B cell (primary cell): ENCODE measurements at places on chromosomes 12 and 14.

GRCh38 chr14:59328454-59328853, 136.7 kb downstream of the GPR135 start:
- H3K4me1 ChIP-seq: no peaks in the 10 kb centered on the region
- no peaks in the 10 kb centered on the region for H3K27me3 ChIP-seq
- peaks cover 20% of the 10 kb centered on the region for H3K36me3 ChIP-seq

DNA sequence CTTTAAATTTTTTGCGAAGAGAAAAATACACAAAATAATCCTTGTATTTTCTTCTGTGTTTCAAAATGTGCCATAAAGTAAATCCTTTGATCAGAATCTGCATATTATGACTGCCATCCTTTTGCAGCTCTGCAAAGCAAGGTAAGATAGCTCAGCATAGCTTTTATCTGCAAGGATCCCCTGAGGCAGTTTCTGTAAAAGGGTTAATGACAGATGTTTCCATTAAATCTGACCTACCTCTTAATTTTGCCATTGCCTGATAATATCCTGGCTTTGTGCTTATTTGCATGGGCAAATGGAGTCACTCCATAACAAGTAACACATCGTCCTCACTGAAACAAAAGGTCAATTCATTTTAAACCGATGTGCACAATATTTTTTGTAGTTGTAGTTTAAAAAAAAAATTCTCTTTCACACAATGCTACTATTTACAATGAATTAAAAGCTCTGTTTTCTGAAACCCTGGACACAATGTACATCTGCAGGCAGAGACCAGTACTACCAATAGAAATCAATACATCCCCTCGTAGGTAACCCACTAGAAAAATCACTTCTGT, 108.5 kb upstream of the SOX5 start:
- no peaks in the 10 kb centered on the region for H3K4me1 ChIP-seq
- DNase-seq: no peak
- no peak overlapping the region for H3K4me3 ChIP-seq

DNA sequence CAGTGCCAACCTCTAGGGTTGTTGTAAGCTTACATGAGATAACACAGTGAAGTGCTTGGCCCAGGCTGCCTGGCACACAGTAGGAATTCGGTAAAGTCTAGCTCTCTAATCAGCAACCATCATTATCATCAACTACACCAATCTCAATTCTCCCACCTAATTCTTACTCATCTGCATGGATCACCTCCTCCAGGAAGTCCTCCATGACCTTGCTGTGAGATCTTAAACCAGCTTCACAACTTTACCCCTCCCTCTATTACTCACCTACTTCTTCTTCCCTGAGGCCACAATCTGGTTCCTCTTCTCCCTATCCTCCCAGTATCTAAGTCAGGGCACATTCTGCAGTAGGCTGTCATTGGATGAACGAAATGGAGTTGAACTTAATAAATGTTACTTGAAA, 67.3 kb downstream of the GSC start:
- H3K4me1 ChIP-seq: no peaks in the 10 kb centered on the region
- no peak overlapping the region for H3K27ac ChIP-seq
- H3K27me3 ChIP-seq: no peaks in the 10 kb centered on the region
- DNase-seq: no peak

- H3K27me3 ChIP-seq: no peaks in the 10 kb centered on the region
- peaks cover 2% of the 10 kb centered on the region for H3K36me3 ChIP-seq
- DNase-seq: no peak
- no peak overlapping the region for H3K27ac ChIP-seq
- H3K4me1 ChIP-seq: peaks cover 29% of the 10 kb centered on the region
These were observed 30.3 kb downstream of the SSH1 start for GRCh38 chr12:108826807-108827721.

DNA sequence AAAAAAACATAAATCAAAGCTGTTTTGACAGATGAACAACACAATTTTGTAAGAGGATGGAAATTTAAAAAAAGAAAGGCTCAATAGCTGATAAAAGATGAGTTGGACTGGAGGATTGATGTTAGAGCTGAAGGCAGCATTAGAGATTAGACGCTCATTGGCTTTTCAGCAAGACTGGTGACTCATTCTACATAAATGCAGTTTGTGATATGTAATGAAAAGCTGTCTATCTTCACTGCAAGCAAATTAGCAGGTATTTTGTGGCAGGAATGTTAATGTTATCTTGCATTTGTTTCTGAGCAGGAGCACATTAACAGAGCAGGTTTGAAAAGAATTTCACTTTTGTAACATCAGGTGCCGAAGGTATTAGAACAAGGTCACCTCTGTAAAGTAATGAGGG, 442.7 kb upstream of the NOVA1 start:
- DNase-seq: no peak
- H3K36me3 ChIP-seq: no peaks in the 10 kb centered on the region
- H3K27ac ChIP-seq: no peak overlapping the region
- H3K27me3 ChIP-seq: no peaks in the 10 kb centered on the region
- H3K4me3 ChIP-seq: no peak overlapping the region

- no peaks in the 10 kb centered on the region for H3K4me1 ChIP-seq
- no peak overlapping the region for H3K4me3 ChIP-seq
- no peaks in the 10 kb centered on the region for H3K36me3 ChIP-seq
- DNase-seq: no peak
- no peaks in the 10 kb centered on the region for H3K27me3 ChIP-seq
- no peak overlapping the region for H3K27ac ChIP-seq
These were observed 99.6 kb upstream of the SOX5 start for GRCh38 chr12:24049101-24049500.

- H3K27me3 ChIP-seq: no peaks in the 10 kb centered on the region
- DNase-seq: no peak
- peaks cover 8% of the 10 kb centered on the region for H3K4me1 ChIP-seq
- H3K4me3 ChIP-seq: no peak overlapping the region
- H3K36me3 ChIP-seq: peaks cover 30% of the 10 kb centered on the region
- no peak overlapping the region for H3K27ac ChIP-seq
These were observed 13.3 kb downstream of the KCTD10 start for GRCh38 chr12:109463756-109464155.

DNA sequence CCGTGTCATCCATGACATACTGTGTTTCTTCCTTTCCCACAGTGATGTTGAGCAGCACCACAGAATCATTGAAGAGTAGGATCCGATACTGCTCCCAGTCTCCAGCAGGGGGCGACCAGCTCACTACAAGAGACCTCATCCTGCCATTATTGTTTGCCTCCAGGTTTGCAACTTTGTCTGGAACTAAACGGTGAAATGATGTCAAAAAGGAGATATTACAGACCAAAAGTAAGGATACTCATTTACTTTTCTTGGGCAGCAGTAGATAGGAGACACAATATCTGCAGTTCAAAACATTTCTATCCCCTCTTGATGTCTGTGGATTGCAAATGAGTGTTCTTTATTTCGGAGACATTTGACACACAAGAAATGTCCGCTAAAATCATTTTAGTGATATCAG, 47.2 kb downstream of the PTPRB start:
- H3K36me3 ChIP-seq: no peaks in the 10 kb centered on the region
- peak; percentile 41 for DNase-seq
- no peak overlapping the region for H3K27ac ChIP-seq
- no peak overlapping the region for H3K4me3 ChIP-seq

GRCh38 chr12:113462998-113463745, 8.5 kb downstream of the LHX5 start:
- DNase-seq: no peak
- peaks cover 67% of the 10 kb centered on the region for H3K27me3 ChIP-seq
- no peak overlapping the region for H3K4me3 ChIP-seq
- no peak overlapping the region for H3K27ac ChIP-seq
- H3K4me1 ChIP-seq: peaks cover 48% of the 10 kb centered on the region

GRCh38 chr14:88380405-88380804, 5.1 kb upstream of the SPATA7 start:
- no peak overlapping the region for H3K27ac ChIP-seq
- H3K4me1 ChIP-seq: peaks cover 4% of the 10 kb centered on the region
- no peaks in the 10 kb centered on the region for H3K36me3 ChIP-seq
- no peak overlapping the region for H3K4me3 ChIP-seq

DNA sequence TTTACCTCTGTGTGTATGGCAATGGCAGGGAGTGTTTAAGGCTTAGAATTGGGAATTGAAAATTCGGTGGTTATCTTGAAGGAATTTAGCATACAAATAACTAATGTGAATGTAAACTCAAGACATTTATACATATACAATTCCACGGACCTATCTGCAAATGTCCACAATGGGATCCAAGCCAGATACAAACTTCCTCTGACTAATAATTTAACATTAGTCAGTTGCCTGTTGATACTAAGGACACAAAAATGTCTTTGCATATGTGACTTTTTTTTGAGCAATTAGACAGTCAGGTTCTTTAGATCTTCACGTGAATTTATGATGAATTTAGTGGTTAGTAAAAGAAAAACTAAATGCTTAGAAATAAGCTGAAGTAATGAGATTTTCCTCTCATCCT, 40.5 kb downstream of the ESR2 start:
- H3K36me3 ChIP-seq: no peaks in the 10 kb centered on the region
- H3K27me3 ChIP-seq: no peaks in the 10 kb centered on the region
- H3K4me3 ChIP-seq: no peak overlapping the region
- H3K27ac ChIP-seq: no peak overlapping the region
- DNase-seq: no peak

DNA sequence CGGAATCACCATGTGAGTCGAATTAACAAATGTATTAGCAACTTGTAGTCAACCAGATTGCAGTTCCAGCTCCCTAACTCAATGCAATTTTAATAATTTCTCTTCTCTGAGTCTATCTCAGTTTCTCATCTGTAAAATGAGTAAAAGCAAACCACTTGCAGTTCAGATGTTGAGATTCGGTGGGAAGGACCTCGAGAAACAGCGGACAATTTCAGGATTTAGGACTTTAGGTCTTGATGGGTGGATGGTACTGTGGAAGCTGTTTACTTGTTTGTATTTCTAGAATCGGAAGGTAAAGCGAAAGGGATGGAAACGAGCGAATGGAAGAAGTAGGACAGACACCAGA, 510 bp upstream of the TTC8 start:
- peaks cover 3% of the 10 kb centered on the region for H3K27me3 ChIP-seq
- peak overlapping the region; percentile 81 for H3K4me3 ChIP-seq
- no peaks in the 10 kb centered on the region for H3K36me3 ChIP-seq
- no peak for DNase-seq
- H3K4me1 ChIP-seq: peaks cover 11% of the 10 kb centered on the region

GRCh38 chr12:140162-140561, 73.6 kb downstream of the IQSEC3 start:
- no peaks in the 10 kb centered on the region for H3K27me3 ChIP-seq
- no peak for DNase-seq
- H3K4me3 ChIP-seq: no peak overlapping the region
- no peak overlapping the region for H3K27ac ChIP-seq
- no peaks in the 10 kb centered on the region for H3K36me3 ChIP-seq

DNA sequence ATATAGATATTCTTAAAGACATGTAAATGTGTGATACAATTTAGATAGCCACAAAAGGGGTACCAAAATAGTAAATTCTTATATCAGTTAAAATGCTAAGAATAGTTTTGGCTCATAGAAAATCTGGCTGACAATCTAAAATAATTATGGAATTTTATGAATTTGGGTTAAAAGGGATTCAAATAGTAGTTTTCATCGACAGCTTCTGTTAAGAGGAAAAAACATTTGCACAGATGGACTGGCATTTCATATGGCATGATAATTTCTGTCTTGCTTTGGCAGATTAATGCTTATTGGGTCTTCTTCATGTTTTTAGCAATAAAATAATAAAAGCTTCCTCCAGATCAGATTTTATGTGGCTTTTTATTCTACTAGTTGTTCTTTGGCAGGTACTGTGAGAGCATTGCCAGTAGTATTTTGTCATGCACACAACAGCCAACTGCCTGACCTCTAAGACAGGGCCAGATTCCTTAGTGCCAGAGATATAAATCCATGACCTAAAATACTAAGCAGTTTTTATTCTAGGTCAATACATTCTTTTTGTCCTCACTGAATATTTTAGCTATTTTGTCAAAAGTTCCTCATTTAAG, 9.1 kb downstream of the ABCD2 start:
- no peaks in the 10 kb centered on the region for H3K27me3 ChIP-seq
- DNase-seq: no peak
- no peaks in the 10 kb centered on the region for H3K4me1 ChIP-seq

DNA sequence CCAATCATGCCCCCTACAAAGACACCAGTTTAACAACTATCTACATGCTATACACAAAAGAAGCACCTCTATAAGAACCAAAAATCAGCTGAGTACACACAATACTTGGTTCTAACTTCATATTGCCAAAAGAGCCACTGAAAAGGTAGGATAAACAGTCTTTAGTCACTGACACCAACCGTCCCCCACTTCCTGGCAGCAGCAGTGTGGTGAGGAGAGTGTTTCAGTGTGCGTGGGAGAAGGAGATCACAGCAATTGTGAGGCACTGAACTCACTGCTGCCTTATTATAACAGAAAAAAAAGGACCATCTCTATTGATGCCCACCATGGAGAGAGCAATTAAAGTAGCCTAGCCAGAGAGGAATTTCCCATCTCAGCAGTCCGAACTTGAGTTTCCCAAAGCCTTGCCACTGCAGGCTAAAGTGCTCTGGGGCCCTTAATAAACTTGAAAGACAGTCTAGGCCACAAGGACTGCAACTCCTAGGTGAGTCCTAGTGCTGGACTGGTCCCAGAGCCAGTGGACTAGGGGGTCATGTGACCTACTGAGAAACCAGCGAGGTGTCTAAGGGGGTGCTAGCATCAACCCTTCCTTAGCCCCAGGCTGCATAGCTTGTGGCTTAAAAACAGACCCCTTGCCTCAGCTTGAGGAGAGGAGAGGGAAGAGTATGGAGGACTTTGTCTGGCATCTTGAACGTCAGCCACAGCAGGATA, 37.1 kb upstream of the LMNTD1 start:
- no peaks in the 10 kb centered on the region for H3K36me3 ChIP-seq
- no peaks in the 10 kb centered on the region for H3K27me3 ChIP-seq
- H3K4me1 ChIP-seq: no peaks in the 10 kb centered on the region

DNA sequence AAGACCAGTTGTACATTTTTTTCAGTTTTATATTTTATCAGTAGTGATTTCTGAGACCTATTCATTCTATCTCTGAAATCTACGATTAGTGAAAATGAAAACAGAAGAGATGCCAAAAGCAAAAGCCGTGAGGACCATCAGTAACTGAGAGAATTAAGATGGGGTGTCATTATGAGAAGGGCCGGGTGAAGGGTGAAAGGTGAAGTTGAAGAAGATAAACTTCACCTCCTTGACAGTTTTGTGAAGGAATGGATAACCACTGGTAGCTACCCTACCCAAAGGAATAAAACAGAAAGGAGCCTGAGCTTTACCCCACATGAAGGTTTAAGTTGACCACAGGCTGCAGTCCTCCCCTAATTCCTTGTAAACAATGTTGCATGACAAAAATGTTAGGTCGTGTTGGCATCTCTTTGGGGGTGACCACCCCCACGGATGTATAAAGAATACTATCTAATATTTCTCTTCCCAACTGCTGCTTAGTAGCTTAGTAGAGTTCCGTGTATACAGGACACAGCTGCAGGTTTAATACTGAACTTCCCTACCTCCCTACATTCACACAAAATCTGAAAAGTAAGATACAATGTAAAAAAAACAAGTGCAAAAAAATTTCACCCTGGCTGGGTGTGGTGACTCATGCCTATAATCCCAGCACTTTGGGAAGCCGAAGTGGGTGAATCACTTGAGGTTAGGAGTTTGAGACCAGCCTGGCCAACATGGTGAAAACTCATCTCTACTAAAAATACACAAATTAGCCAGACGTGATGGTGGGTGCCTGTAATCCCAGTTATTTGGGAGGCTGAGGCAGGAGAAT, 23.9 kb downstream of the GPR19 start:
- no peaks in the 10 kb centered on the region for H3K4me1 ChIP-seq
- H3K27ac ChIP-seq: no peak overlapping the region
- no peaks in the 10 kb centered on the region for H3K36me3 ChIP-seq
- no peak for DNase-seq

- H3K27me3 ChIP-seq: no peaks in the 10 kb centered on the region
- no peak for DNase-seq
These were observed 66.6 kb downstream of the DDX51 start for GRCh38 chr12:132077322-132078100.
